ENCODE measurements at places on chromosomes 11 and 22.

DNA sequence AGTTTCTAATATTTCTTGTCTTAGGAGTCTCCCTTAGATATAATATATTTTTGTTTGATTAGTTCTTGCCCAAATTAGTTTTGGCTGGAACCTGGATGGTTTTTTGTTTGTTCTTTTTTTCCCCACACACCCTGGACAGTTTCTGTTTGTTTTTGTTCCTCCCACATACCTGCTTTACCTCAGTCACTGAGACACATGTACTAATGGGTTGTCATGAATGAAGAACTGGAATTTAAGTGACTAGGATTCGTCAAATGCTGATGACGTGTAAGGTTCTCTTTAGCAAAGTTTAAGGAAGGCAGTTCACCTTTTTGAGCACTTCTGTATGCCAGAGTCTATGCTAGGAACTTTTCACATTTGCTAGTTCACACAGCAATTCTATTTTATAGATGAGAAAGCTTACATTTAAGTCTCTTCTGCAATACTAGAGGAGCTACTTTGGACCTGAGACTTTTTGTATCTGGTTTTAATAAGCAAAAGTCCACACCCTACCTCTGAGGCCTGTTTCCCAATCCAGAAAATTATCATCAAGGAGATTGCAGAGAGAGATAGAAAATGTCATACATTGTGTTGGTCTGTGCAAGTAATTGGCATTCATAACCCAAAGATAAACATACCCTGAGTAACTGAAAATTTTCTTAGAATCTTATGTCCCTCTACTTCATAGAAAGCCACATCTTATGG, 86.7 kb upstream of the RAB1B start:
- DNase-seq, result no peak

DNA sequence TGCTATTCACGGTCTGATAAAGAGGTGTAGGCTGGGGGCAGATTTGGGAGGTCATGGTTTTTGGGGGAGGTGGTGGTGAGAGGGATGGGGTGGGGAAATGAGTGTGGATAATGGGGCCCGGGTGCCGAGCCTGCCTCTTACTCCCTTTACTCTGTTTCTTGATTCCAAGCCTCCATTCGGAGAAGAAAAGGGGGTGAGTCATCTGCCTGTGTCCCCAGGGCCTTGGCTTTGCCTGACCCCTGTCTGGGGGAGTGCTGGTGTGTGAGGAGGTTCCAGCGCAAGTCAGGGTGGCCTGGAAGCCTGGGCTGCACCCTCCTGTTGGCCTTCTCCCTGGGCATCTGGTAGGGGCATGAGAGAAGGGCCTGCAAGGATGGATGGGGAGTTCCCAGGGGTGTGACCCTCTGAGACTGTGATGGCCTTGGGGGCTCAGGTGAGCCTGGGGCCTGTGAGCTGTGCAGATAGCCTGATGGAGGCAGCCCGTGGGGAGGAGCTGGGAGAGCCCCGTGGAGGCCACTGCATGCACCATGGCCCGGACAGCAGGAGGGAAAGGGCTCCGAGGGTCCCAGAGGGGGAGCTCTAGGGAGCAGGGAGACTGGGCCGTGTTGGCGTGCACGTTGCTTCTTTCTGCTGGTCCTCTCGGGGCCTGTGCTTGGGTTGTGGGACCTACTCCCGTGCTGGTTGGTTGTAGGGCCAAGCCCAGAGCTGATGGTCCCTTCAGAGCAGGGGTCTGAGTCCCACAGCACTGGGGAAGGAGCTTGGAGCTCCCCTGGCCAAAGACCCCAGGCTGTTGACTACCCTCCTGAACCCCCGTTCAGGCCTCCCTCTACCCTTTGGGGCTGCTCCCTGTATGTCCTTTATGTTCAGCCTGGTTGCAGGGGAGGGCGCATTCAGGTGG, 26.3 kb upstream of the ACR start:
- no peak for DNase-seq

GRCh38 chr11:57457643-57458023, 2.7 kb upstream of the RTN4RL2 start:
- DNase-seq, result no peak

DNA sequence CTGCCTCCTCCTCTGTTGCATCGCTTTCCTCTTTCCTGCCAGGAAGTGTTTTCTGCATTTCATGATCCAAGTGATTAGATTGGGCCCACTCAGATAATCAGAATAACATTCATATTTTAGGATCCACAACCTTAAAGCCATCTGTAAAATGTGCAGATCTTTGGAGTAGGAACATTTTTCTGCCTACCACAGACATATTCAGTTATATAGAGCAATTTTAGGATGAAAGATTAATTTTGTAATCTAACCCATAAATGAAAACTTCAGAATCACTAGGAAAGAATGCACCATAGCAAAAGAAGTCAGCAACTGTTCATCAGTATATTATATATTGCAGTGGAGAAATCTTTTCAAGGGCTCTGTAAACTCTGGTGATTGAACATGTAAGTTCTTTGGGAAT, 659.9 kb upstream of the LUZP2 start:
- DNase-seq, result no peak

DNA sequence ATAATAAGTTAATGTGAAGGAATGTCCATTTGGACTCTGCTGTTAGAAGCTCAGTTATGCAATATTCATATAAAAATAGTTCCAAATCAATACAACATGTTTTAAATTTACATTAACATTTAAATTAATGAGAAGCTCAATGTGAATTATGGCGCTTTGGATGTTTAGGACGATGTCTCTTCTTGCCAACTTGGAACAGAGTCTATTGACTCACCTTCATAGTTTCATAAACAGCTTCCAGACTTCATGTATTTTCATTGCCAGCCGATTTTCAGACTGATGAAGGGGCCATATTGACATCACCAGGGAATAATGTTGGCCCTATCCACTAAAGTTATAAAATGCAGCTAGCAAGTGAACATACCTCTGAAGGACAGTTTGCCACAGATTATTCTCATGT, 1136.2 kb downstream of the LRRC4C start:
- DNase-seq, result no peak

DNA sequence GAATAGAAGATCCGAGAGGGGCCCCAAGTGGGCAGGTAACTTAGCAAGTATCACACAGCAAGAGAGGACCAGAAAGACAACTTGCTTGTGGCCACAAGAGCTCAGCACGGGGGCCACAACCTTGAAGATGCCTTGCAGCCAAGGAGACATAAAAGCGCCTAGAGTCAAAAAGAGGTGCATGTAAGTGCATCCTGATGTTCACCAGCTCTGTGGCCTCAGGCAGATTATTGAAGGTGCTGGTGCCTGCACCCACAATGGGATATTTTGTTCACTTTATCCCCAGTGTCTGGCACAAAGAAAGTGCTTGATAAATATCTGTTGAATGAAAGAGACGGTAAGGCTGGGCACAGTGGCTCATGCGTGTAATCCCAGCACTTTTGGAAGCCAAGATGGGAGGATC, 106.0 kb upstream of the ASPHD2 start:
- DNase-seq, result no peak

- peak; percentile 43 for DNase-seq
Measured at GRCh38 chr11:35418282-35419183, 825 bp downstream of the SLC1A2 start.

DNA sequence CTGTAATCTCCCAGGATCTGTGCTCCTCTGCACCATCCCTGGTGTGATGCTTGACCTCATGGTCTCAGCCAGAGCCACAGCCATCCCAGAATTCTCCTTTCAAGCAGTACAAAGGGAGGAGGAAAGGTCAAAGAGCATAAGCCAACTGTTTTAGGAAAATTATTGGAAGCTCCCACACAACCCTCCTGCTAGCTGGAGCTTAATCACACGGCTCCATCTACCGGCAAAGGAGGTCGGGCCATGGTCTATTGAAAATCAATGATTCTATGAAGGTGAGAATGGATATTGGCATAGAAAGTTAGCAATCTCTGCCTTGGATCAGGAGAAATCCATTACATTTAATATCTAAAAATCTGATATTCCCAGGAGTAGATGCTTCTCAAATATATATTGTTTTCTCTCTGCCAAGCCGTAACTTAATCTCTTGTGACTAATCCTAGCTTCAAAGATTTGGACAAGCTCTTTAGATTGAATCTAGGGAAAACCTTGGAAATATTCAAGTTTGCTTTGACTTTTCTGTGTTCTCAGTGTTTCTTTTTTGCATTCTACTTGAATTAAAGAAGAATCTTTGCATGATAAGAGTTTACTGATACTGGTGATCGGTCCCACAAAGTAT, 259.6 kb downstream of the NTM start:
- no peak for DNase-seq

GRCh38 chr11:129881570-129882170, 13.7 kb downstream of the NFRKB start:
- peak; percentile 50 for DNase-seq

DNA sequence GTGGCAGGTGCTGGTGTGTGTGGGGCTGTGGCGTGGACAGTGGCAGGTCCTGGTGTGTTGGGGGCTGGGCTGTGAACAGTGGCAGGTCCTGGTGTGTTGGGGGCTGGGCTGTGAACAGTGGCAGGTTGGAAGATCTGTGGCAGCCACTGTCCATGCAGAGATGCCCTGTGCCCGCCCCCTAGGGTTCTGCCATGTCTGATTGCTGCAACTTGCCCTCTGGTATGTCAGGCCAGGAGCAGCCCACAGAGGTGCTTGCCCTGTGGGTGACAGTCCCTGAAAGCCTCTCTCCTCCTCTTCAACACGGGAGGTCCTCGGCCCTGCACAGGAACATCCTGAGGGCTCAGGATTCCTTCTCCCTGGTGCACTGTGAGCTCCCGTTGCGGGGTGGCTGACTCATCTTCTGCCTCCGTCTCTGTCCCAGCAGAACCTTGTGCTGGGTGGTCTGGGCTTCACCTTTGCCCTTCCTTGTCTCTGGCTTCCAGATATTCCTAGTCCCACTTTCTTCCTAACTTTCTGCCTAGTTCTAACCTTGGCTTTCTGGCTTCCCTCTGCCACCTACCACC, 13.5 kb downstream of the OPCML start:
- DNase-seq, result no peak

DNA sequence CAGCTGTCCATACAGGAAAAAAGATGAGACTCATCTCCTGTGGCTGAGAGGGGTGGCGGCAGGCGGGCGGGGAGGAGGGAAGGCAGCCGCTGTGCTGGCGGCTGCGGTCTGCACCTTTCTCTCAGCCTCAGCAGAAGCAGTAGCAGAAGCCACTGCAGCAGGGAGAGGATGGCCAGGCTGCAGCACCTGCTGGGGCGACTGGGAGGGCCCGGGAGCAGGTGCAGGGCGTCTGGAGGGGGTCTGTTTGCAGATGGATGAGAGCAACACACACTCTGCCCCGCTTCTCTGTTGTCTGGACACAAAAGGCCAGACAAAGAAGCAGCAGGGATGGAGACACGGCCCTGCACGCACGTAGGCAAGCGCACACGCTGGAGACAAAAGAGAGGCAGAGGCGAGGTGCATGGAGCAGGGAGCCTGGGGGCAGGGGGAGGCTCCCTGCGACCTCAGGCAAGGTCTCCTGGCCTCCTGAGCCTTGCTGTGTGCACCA, 9.3 kb upstream of the MIAT start:
- no peak for DNase-seq

DNA sequence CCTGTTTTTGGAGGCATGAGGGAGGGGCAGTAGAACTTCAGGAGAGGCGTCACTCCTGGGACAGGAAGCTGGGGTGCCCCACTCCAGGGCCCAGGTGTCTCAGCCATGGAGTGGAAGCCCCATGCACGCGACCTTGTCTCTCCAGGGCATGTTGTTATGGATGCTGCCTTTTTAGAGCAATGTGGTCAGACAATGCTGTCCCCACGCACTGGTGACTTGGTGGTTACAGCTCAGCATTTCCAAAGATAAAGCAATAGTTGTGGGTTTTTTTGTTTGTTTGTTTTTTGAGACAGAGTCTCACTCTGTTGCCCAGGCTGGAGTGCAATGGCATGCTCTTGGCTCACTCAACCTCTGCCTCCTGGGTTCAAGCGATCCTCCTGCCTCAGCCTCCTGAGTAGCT, 22.3 kb downstream of the EIF4G2 start:
- no peak for DNase-seq

GRCh38 chr22:39809772-39810557, 83.6 kb downstream of the ENTHD1 start:
- DNase-seq, result no peak

GRCh38 chr22:43798492-43798891, 13.6 kb downstream of the EFCAB6 start:
- DNase-seq, result peak; percentile 59

GRCh38 chr11:114915871-114916805, 237.8 kb downstream of the NXPE2 start:
- no peak for DNase-seq

GRCh38 chr11:31757260-31757835, 53.8 kb downstream of the PAX6 start:
- no peak for DNase-seq

DNA sequence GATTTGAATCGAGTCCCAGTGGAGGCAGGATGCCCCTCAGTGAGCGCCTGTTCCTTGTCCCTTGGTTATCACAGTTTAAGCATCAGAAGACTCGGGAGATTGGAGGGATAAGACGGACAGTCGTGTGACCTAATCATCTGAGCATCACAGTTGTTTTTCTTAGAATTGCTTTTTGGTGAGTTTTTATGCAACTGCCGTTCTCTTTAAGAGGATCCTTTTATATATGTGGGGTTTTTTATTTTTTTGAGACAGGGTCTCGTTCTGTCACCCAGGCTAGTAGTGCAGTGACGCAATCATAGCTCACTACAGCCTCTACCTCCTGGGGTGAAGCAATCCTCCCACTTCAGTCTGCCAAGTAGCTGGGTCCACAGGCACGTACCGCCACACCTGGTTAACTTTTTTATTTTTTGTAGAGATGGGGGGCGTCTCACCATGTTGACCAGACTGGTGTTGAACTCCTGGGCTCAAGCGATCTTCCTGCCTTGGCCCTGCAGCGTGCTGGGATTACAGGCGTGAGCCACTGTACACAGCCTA, 16.5 kb downstream of the NUP50 start:
- no peak for DNase-seq

DNA sequence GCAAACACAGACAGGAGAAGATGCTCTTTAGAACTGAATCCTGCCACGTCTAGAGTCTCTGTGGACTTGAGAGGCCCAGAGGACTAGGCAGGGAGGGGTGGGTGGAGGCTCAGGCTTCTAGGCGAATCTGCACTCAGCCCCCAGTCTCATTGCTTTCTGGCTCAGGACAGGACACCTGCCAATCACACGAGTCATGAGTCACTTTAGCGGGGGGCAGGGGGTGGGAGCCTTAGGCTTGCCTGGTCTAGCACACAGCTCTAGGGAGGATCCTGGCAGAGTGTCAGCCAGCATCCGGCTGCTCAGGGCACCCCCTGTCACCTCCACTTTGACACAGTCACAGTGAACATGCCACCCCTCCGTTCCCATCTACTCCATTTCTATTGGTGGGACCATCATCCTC, 167.7 kb downstream of the CEP164 start:
- DNase-seq, result no peak

GRCh38 chr22:37662039-37662438, 3.5 kb downstream of the PDXP start:
- DNase-seq, result no peak
